Adrenal gland (tissue), 19 donors: ENCODE measurements at places on chromosomes 6 and 20. TPM values are rescaled to one million over a fixed set of nuclear protein-coding genes. Genes with fewer than 3 reads are reported as not detected.

Gene MED23
- 19.8 TPM for total RNA-seq

Gene LIN28B
- not detected for total RNA-seq

Gene IMPG1
- not detected for total RNA-seq

Gene GABRR2
- total RNA-seq = 0.80 TPM

Gene CSTF1
- 28.7 TPM for total RNA-seq

Gene CPNE1
- 109 TPM for total RNA-seq

Gene C20orf204
- total RNA-seq = 0.41 TPM

Gene PACRG
- total RNA-seq = 2.4 TPM

GRCh38 chr6:20236344-20236743 lies 24.1 kb upstream of the MBOAT1 start:
- no peak overlapping the region for H3K27ac ChIP-seq
- no peaks in the 10 kb centered on the region for H3K27me3 ChIP-seq
- H3K4me1 ChIP-seq = no peaks in the 10 kb centered on the region
- H3K4me3 ChIP-seq = no peak overlapping the region
- no peak for DNase-seq

- H3K4me1 ChIP-seq = no peaks in the 10 kb centered on the region
- H3K27ac ChIP-seq = no peak overlapping the region
- H3K36me3 ChIP-seq = no peaks in the 10 kb centered on the region
Measured at GRCh38 chr20:36821964-36822437, 48.4 kb upstream of the DSN1 start.

GRCh38 chr20:63893999-63894357 lies 948 bp upstream of the DNAJC5 start:
- no peaks in the 10 kb centered on the region for H3K27me3 ChIP-seq
- H3K4me3 ChIP-seq = no peak overlapping the region
- peaks cover 33% of the 10 kb centered on the region for H3K4me1 ChIP-seq
- H3K36me3 ChIP-seq = peaks cover 30% of the 10 kb centered on the region
- DNase-seq = no peak
- H3K27ac ChIP-seq = peak overlapping the region; percentile 83

GRCh38 chr20:52226370-52226769 lies 34.8 kb upstream of the ZFP64 start:
- no peaks in the 10 kb centered on the region for H3K4me1 ChIP-seq
- H3K4me3 ChIP-seq = no peak overlapping the region
- no peaks in the 10 kb centered on the region for H3K36me3 ChIP-seq
- DNase-seq = no peak
- H3K27me3 ChIP-seq = peaks cover 14% of the 10 kb centered on the region
- H3K27ac ChIP-seq = no peak overlapping the region

- no peak for DNase-seq
- H3K27me3 ChIP-seq = no peaks in the 10 kb centered on the region
- no peak overlapping the region for H3K4me3 ChIP-seq
- H3K4me1 ChIP-seq = peaks cover 17% of the 10 kb centered on the region
Measured at GRCh38 chr6:43432009-43432945, 4.9 kb downstream of the ABCC10 start.

- DNase-seq = no peak
- H3K27ac ChIP-seq = no peak overlapping the region
- H3K27me3 ChIP-seq = no peaks in the 10 kb centered on the region
Measured at GRCh38 chr6:168732676-168733075, 291.7 kb downstream of the SMOC2 start.

DNA sequence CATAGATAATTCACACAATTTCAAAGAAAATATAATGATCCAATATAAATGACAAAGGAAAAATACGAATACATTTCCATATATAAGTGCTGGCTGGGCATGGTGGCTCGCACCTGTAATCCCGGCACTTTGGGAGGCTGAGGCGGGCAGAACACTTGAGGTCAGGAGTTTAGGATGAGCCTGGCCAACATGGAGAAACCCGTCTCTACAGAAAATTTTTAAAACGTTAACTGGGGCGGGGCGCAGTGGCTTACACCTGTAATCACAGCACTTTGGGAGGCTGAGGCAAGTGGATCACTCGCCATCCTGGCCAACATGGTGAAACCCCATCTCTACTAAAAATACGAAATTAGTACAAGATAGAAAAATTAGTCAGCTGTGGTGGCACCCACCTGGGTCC lies 14.9 kb upstream of the MAPK13 start:
- no peaks in the 10 kb centered on the region for H3K27me3 ChIP-seq
- no peaks in the 10 kb centered on the region for H3K4me1 ChIP-seq
- no peak for DNase-seq
- peaks cover 9% of the 10 kb centered on the region for H3K36me3 ChIP-seq

DNA sequence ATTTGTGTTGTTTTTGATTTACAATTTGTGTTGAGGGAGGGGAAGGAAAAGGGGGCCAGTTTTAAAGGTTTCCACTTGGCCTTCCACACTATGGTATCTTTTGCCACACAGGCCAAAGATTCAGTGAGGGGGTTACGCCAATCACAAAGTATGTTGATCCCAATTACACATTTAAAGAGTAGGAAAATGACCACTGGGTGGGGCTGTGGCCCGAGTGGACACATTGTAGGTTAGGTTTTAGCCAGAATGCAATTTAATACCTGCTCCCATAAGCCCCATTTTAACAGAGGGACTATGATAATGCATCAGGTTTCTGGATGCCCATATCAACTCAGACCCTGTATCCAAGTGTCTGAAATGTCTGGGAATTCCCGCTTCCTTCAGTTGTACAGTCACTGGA lies 15.6 kb downstream of the VGLL2 start:
- H3K27me3 ChIP-seq = peaks cover 11% of the 10 kb centered on the region
- no peak overlapping the region for H3K27ac ChIP-seq
- DNase-seq = no peak
- H3K36me3 ChIP-seq = no peaks in the 10 kb centered on the region
- no peaks in the 10 kb centered on the region for H3K4me1 ChIP-seq

DNA sequence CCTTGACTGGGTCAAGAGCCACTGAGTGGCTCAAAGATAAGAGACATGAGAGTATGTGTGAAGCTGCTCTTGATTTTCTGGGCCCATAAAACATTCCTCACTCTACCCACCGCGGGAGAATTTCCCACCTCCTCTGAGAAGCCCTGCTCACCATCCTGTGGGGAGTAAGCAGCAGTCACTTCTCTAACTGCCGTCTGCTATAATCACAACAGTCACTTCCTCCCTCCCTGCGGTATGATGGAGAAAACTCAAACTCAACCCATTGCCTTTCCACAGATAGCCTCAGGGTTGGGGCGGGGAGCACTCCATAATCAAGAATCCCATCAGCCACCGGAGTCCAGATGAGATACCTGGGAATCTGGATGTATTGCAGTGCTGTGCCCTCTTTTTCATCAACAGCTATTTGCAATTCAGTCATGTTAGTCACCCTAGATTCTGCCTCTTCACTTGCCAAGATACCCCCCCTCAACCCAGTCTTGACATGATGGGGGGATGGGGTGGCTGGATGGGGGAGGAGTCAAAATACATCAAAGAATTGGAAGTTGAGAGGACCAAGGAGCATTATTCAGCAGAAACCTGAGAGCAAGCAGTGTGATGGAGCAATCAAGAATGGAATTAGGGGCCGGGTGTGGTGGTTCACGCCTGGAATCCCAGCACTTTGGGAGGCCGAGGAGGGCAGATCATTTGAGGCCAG lies 5.1 kb downstream of the MOCS1 start:
- H3K27ac ChIP-seq = no peak overlapping the region
- H3K36me3 ChIP-seq = peaks cover 10% of the 10 kb centered on the region
- peaks cover 38% of the 10 kb centered on the region for H3K4me1 ChIP-seq
- H3K27me3 ChIP-seq = no peaks in the 10 kb centered on the region
- H3K4me3 ChIP-seq = no peak overlapping the region
- no peak for DNase-seq

DNA sequence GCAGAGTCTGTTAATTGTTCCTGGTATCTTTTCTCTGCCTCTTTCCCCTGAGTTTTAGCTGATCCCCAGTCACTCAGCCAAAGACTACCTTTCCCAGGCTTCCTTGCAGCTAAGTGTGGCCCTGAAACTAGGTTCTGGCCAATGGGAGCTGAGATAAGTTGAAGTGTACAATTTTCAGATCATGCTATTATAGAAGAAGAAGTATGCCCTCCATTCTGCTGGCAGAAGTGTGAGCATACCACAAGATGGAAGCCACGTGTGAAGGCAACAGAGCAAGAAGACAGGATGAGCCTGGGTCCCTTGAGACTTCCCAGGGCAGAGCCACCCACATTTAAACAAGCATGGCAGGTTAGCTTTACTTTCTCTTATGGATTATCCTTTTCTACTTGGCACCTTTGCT lies 273.2 kb downstream of the HIVEP2 start:
- H3K4me1 ChIP-seq = no peaks in the 10 kb centered on the region
- H3K36me3 ChIP-seq = no peaks in the 10 kb centered on the region
- peaks cover 10% of the 10 kb centered on the region for H3K27me3 ChIP-seq
- H3K4me3 ChIP-seq = no peak overlapping the region
